ENCODE measurements at places on chromosomes 3 and 15.
A peak's percentile ranks its signal among the peaks of the same experiment; 100 is the strongest.

GRCh38 chr3:5007873-5008272 is 28.6 kb downstream of the BHLHE40 start:
- no peak for DNase-seq

GRCh38 chr3:28682121-28682520 is 333.5 kb upstream of the AZI2 start:
- DNase-seq: no peak

DNA sequence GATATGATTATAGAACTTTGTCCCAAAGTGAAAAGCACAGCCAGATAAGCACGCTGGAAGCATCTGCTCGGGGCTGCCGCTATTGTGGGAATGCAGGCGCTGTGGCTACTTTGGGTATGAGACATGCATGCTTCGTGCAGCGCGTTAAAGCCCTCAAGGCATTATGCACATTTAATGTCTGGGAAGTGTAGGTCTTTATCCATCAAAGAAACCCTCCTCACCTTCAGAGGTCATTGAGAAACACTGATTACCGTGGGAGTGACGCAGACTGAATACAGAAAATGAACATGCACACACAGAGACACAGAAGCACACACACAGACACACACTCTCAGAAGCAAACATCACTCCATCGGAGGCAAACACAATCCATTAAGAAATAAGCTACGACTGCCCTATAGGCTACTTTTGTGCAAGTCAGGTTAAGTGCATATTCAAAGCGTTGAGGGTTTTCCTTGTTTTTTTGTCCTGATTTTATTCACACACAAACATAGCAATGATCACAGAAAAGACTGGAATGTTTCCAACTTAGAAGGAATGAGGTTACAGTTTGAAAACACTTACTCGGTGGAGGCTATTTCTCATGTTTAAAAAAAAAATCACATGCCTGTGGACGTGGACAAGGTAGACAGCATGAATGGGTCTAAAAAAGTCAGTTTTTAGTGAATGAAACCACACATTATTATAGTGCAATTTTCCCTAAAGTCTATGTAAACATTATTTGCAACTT is 68.5 kb downstream of the PLCH1 start:
- peak; percentile 58 for DNase-seq

DNA sequence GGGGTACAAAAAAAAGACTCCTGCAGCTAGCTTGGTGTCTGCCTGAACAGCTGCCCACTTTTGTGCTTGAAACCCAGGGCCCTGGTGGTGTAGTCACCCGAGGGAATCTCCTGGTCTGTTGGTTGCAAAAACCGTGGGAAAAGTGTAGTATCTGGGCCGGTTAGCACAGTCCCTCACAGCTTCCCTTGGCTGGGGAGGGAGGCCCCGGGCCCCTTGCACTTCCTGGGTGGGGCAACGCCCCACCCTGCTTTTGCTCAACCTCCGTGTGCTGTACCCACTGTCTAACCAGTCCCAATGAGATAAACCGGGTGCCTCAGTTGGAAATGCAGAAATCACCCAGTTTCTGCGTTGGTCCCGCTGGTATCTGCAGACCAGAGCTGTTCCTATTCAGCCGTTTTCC is 211.7 kb upstream of the ZPLD1 start:
- DNase-seq: no peak

- DNase-seq: no peak
Observed at GRCh38 chr3:134336587-134336986, 37.7 kb downstream of the AMOTL2 start.

DNA sequence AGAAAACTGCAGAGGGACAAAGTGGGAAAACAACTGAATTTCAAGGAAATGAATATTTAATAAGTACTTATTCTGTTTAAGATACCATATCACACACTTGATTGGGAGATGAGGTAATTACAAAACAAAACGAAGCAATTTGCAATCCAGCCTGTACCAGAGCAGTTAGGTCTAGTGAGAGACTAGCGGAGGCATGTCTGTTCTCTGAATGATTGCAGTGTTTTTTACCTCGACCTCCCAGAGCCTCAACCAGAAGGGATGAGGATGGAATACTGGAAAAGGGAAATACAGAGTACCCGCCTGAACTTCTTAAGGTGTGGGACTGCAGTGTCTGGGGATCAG is 59.5 kb downstream of the PIK3CB start:
- no peak for DNase-seq

DNA sequence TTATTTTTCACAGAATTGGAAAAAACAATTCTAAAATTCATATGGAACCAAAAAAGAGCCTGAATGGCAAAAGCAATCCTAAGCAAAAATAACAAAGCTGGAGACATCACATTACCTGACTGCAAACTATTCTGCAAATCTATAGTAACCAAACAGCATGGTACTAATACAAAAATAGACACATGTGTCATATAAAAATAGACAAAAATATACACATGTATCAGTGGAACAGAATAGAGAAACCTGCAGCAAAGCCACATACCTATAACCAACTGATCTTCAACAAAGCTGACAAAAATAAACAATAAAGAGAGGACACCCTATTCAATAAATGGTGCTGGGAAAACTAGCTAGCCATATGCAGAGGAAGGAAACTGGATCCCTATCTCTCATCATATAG is 259.6 kb downstream of the IGSF11 start:
- no peak for DNase-seq

DNA sequence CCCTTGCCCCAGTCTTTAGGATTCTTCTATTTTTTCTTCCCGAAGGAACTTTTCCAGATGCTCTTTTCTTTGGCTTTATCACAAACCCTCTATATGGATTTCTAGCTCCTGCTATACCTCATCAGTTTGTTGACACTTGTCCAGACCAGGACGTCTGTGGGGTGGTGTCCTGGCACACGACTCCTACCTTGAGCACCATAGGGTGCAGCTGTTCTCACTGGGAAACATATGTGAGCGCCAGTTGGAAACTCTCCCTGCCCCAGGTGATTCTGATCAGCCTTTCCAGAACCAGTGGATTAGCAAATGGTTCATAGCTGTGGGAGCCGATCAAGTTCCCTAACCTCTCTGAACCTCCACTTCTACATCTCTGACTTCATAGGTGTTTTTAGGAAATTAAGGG is 40.6 kb upstream of the USP3 start:
- no peak for DNase-seq

- peak; percentile 96 for DNase-seq
Observed at GRCh38 chr3:185558395-185558794, 6.0 kb upstream of the LIPH start.

DNA sequence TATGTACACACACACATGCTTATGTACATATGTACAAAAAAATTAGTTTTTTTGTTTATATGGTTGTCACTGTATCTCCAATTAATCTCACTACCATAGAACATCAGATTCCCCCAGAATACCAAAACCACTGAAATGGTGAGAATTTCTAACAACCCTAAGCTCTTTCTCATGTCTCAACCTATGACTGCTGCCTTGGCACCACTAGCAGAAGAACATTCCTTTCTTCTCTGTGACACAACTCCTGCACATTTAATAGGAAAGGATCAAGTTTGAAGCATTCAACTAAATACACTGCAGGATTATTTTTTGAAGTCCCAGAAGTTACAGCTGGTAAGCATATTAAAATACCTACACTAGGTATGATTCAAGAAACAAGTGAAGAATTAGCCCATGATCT is 109.6 kb downstream of the FAM174B start:
- DNase-seq: no peak

GRCh38 chr3:23865595-23866396 is 51.0 kb downstream of the NKIRAS1 start:
- peak; percentile 12 for DNase-seq

- no peak for DNase-seq
Observed at GRCh38 chr3:8635125-8635524, 9.5 kb downstream of the SSUH2 start.

GRCh38 chr3:72355168-72355567 is 493.1 kb downstream of the SHQ1 start:
- no peak for DNase-seq

DNA sequence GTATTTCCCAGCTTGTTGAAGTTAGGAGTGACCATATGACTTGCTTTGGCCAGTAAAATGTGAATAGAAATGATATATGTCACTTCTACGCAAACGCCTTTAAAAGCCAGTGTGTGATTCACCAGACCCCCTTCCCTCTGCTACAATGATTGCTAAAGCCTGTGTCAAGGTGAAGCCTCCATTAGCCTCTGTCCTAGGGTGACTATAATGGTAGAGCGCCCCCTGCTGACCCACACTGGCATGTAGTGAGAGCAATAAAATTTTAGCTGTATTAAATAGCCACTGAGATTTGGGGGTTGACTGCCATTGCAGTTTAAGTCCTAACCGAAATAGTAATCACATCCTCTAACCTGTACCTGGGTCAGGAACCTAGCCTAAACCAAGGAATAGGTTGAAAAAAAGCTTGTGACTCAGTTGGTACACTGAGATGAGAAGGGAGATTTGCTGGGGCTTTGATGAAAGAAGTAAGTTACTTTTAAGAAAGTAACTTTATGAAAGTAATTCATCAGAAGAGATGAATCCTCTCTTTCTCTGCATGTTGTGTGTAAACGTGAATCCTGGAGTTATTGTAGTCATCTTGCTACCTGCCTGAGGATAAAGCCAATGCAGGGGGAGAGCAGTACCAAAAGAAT is 52.6 kb downstream of the GTF2E1 start:
- peak; percentile 93 for DNase-seq

DNA sequence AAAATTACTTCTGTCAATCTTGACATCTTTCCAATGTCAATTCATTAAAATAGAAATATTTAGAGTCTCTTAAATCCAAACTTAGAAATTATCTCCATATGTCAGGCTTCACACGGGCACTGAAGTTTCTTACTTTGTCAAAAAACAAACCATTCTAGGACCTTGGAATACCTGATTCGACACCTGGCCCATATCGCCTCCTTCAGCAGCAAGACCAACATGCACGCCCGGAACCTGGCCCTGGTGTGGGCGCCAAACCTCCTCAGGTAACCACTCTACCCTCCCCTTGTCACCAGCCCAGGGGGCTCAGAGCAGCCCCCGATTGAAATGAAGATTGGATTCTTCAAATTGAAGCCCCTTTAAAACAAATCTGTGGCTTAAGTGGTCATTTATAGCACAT is 81.3 kb downstream of the TMEM39A start:
- DNase-seq: no peak

DNA sequence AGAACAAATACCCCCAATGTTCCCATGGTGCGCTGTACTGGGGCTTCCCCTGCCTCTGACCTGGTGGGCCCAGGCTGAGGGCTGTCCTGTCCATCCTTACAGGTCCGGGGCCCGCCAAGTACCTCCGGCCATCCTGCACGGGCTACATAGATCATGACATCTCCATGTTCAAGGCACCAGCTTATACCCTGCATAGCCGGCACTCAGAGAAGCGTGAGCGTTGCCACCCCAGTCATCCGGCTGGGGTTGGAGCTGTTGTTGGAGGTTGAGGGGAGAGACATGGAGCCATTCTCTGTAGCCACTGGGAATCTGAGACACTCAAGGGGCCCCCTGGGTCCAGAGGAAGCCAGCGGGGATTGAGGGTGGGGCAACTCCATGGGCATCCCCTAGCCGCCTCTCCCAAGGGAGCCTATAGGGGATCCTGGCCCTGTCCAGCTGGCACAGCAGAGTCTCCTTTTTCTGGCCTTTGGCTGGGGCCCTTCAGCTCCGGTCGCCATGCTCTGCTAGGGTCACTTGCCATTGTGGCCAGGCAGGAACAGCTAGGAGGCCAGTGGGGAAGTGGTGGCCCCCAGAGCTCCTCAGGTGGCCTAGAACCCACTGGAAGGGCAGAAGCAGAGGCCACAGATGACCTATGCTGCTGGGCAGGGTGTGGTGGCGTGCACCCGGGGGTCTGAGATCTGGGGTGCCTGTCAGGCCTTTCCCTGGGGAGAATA is 12.5 kb upstream of the CSPG4 start:
- DNase-seq: no peak

- DNase-seq: no peak
Observed at GRCh38 chr15:35810007-35810406, 264.0 kb upstream of the DPH6 start.

DNA sequence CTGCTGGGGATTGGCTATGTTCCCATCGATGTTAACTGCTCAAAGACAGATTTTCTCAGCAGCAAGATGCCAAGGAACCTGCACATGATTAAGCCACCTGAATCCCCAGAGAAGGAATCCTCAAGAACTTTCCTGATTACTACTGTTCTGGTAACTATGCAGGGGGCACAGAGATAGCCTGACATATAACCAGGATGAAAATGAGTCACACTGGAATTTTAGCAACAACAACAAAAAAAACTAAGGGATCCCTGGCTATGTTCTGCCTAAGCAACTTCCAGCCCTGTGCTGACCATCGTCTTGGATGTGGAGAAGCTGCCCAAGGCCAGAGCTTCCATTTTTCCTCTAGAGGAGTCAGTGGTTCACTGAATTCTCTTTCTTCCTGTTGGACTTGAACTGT is 13.8 kb downstream of the RIOX2 start:
- DNase-seq: no peak

DNA sequence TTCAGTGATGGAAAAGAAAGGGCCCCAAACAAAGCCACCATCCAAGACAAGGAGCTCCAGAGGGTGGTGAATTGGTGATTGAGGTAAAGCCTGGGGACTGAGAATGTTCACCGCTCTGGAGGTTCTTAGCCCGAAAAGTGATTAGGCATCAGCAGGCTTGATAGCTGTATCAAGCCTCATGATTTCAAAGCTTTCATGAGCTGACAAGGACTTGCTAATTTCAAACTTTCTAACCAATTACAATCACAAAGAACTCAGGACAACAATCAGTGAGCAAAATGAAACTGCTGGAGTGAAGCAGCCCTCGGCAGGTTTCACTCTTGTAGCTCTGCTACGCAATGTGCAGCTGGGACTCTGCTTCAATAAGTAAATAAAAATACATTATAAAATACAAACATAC is 391.3 kb downstream of the TIGIT start:
- no peak for DNase-seq

Data from PC-3 (cell line).